D341Med (cell line): ENCODE measurements at places on chromosomes 4 and X.

- no peak for DNase-seq
Measured at GRCh38 chrX:19677121-19677520, 161.8 kb upstream of the MAP3K15 start.

DNA sequence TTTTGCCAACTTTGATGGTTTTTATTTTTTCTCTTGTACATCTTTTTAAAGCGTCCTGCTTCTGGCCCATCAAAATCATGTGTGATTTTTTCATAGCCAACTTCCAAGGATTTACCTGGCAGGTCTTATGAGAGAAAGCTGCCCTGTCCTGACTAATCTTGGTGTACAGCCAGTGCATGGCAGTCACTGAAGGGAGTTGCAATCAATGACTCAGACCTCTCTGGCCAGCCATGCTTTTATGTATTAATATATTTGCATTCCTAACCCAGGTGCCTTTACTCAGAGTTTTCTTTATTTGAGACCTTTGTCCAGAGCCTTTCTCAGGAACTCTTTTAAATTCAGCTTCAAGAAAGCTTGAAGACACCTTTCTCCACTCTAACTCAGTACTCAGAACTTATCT, 691.5 kb upstream of the HTR2C start:
- no peak for DNase-seq

DNA sequence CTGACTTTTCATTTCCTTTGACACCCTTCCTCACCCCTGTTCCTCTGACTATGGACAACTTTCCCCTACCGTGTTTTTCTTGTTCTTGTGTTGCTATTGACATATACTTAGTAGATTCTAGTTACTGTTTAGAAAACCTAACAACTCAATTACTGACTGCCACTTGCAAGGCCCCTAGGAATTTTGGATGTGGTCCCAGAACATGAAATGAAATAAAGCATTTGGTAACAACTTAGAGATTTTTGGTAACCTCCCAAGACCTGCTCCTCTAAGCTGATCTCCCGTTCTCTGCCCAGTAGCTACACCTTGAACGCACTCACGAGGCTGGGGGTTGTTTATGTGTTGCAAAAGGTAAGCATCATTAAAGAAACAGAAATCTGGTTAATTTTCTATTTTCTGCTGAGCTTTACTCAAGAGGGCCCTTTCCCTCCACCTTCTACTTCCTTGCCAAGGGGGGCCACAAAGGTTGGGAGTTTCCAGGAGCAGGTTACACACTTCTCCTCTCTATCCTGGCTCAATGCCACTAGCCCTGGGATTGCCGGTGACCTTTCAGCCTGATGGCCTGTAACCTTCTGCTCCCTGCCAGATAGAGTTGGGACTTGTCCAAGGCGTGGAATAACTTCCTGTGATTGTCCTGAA, 20.5 kb downstream of the GAB3 start:
- DNase-seq = no peak

DNA sequence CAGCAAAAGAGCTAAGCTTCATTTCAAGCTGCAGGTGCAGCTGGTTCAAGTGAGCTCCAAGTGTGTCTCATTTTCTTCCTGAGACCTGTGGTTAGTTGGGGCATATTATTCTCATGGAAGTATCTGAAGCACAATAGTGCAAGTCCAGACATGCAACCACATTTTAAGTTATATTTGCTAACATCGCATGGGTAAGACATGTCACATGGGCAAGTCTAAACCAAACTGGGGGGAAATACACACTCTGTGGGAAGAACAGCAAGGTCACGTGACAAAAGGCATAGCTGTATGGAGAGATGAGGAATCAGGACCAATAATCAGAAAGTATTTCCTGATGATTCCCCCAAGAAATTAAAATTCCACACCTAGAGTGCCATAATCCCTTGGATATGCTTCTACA, 94.9 kb upstream of the NDP start:
- no peak for DNase-seq

- no peak for DNase-seq
Measured at GRCh38 chrX:31252133-31252532, 180.3 kb upstream of the FTHL17 start.

DNA sequence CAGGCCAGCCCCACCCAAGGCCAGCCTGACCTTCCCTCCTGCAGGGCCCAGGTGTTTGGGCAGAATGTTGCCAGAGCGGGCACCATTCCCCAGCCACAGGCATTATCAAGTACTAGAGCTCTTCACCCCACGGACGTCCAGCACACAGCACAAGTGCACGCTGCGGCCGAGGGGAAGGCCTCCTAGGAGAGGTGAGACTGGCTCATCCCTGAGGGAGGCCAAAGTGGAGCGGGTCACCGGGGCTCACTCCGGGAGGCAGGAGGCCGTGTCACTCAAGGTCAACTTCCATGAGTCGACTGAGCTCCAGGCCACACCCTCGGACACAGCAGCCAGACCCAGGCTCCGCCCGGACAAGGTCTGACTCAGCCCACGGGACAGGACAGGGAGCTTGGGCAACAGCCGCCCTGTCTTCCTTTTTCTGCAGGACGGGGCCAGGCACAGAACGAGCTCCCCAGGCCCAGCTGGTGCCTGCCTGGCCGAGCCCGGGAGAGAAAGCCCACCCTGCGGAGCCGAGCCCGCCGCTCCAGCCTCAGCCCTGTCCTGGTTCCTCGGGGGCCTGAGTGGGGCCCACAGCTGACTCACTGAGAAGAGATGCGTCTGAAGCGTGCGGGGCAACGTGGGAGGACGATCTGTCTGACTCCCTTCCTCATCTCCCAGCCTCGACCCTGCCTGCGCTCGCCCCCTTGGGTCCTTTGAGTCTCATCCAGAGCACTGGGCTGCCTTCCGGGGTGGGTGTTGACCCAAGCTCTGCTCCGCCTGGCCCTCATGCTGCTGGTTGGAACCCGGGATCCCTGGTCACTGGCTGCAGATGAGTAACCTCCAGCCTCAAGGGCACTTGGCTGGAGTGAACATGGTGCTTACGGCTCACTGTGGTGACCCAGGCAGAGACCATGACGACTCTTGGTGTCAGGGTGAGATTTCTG, 1.6 kb downstream of the SLC49A3 start:
- DNase-seq = no peak

- no peak for DNase-seq
Measured at GRCh38 chr4:125988464-125988863, 673.7 kb downstream of the FAT4 start.

- no peak for DNase-seq
Measured at GRCh38 chr4:7890635-7891393, 48.8 kb downstream of the AFAP1 start.

- no peak for DNase-seq
Measured at GRCh38 chrX:21666679-21667078, 8.5 kb upstream of the KLHL34 start.

DNA sequence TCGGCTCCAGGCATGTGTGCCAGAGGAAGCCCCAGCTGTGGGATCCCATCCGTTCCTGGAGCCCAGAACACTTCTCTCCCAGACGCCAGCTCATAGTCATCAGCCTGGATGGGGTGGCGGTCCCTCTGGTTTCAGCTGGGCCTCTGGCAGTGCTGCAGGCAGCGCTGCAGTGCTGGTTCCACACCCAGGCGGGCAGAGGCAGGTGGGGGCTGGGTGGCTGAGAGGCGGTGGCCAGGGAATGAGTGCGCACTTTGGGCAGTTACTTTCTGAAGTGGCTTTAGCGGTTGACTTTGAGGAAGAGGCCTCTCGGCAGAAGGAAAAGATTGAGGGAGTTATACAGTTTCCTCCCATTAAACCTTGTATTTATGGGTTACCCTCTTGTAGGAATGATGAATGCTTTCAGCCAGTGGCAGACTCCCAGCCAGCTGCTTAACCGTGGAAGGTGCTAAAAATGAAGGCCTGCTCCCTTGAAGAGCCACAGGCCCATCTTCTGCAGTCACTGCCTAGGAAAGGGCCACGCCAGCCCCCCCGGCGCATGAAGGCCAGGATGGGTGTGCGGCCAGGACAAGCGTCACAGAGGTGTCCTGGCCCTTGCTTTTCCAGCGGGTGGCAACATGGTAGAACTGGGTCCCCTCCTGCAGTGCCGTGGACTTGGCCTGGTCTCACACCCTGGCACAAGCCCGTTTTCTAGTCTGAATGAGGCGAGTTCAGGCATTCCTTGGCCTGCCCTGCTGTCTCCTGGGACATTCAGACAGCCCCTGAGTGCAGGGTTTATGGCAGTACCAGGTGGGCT, 9.9 kb downstream of the TADA2B start:
- DNase-seq = no peak

- no peak for DNase-seq
Measured at GRCh38 chr4:56513517-56513916, 7.9 kb downstream of the ARL9 start.

GRCh38 chr4:3257103-3257555, 8.2 kb downstream of the MSANTD1 start:
- DNase-seq = peak; percentile 33

- DNase-seq = no peak
Measured at GRCh38 chr4:123248085-123248659, 148.4 kb upstream of the SPRY1 start.

- DNase-seq = no peak
Measured at GRCh38 chrX:70132877-70133302, 357 bp upstream of the IGBP1 start.

DNA sequence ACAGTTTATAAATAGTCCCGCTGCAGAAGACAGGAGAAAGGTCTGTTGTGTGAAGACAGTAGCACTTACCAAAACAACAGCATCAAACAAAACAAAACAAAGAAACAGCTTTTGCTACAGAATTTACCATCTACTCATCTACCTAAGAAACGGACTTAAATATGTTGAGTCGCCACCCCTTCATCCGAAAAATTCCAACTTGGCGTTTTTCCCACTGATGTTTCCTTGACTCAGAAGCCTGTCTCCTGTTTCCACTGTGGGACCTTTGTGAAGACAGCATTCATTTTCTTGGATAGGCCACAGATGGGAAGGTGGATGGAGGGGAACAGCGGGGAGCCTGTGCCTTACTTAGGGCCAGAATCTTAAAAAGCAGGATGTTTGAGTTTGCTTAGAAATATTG, 1.3 kb upstream of the ITM2A start:
- no peak for DNase-seq

GRCh38 chr4:30716681-30717207, 3.4 kb upstream of the PCDH7 start:
- no peak for DNase-seq

GRCh38 chr4:156888762-156889161, 82.8 kb downstream of the PDGFC start:
- DNase-seq = no peak

GRCh38 chrX:131068945-131069719, 11.0 kb downstream of the ARHGAP36 start:
- DNase-seq = peak; percentile 73

GRCh38 chr4:8372506-8372905, 68.0 kb downstream of the ACOX3 start:
- no peak for DNase-seq

DNA sequence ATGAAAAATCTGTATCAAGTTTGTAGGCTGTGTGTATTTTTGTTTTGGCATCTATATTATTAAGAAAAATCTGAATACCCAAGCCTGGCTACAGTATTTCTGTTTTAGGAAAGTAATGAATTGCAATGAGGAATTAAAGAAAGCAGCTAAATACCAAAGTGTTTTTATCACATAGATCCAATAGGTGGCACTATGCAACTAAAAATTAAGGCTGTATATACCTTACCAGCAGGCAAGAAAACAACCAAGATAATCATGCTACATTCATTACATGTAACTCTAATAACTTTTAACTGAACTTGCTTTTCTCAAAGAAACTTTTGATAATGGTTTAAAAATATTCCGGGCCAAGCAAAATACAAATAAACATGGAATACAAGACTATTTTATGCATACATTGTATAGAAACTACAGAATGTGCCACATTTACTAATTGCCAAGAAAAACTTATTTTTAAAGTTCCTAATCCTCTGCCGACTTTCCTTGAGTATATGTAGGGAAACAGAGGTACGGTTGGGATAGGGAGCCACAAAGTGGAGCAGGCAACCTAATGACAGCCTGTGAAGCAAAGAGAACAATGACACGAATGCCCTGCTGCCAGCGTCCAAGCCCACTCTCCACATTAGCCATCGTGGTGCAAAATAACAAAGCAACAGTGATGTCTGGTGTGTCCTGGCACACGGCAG, 63.7 kb downstream of the SEC24D start:
- peak; percentile 49 for DNase-seq

DNA sequence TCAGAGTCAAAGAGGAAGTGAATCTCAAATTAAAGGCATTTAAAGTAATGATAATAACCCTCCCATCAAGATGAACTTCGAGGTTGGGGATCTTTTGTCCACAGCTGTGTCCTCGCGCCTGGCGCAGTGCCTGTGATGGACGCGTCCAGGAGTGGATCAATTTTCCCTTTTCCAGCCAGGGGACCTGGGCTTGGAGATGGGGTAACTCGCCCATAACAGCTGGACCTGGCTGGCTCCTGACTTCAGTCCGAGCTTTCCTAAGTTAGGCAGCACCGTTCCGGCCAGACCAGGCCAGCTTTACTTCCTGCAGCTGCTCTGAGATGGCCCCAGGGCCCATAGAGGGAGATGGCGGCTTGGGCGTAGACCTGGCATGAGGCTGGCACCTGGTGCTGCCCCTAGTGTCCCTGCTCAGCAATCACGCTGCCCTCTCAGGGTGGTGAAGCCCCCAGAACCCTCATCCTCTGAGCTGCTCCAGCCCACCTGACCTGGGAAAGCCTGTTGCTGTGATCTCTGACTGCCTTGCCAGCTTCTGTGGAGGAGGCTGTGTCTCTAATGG, 23.9 kb downstream of the ADRA2C start:
- no peak for DNase-seq

- DNase-seq = no peak
Measured at GRCh38 chrX:133813971-133814370, 171.4 kb downstream of the GPC3 start.

DNA sequence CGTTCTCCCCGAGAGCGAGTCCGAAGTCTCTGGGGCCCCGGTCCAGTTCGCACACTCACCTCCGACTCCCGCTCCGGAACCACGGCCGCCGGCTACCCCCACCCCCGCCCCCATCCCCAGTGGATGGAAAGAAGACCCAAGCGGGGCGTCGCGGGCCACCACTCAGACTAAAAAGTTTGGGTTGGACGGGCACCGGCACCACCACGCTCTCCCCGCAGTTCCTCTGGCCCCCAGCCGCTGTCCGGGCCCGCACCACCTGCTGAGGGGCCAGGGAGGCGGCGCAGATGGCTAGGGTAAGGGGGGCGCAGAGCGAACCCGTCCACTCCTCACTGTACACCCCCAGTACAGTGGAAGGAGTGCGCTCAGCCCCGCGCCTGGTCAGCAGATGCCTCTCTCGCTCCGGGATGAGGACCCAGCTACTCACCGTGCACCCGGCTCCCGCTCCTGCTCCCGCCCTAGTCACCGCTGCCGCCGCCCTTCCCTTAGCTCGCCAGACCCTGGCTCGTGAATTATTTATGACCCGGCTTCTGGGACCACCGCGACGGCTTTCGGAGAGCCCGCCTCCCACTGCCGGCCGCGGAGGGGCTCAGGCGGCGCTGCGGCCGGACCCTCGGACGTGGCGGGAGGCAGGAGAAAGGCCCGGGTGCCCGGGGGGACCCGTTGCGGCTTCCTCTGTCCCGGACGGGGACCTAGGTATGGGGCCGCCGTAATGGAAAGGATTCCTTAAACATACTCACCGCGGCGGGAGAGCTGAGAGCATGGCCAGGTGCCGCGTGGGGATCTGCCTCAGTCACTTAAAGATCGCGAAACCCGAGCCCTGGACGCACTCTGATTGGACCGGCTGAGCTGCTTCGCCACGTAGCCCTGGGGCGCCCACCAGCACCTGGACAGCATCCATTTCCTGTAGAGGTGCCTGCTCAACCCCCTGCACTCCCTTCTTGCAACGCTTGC, at the start of gene PROM1:
PROM1 (minus strand) TSS at position 783 of the 951 bp plus-strand sequence. CDS start 8,117 bp downstream, outside the sequence.
- DNase-seq = peak; percentile 81

- DNase-seq = no peak
Measured at GRCh38 chr4:186105647-186106321, 1.3 kb downstream of the FAM149A start.

- no peak for DNase-seq
Measured at GRCh38 chrX:154531626-154532025, 15.0 kb downstream of the G6PD start.

- no peak for DNase-seq
Measured at GRCh38 chr4:52248820-52249219, 197.7 kb downstream of the SPATA18 start.
